ENCODE measurements at places on chromosomes 7 and 10.

DNA sequence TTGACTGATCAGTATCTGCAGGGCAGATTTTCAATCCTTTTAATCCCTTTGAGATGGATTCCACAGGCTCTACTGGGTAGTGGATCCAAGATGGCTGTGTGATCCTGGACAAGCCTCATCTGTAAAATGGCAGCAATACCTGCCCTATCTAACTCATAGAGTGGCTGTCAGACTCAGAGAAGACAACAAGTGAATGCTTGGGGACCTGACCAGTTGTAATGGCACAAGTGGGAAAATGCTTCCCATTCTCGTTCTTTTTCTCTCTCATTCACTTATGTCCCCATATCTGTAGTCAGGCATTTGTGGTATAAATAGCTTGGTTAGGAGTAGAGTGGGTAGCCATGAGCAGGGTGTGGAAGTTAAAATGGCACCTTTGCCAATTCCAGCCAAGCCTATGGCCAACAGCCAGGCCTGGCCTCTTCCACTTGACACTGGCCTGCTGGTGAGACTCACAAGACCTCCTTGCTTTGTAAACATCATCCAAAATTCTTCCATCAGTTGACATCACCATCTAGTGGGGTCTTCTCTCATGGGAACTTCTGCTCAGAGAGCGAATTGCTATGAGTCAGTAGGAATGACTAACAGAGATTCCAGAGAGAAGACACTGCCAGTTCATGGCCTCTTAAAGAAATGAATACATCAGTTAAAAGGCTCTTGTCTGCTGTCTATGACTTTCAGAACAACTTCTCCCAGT lies 150.1 kb downstream of the PLPP4 start:
- DNase-seq: no peak

DNA sequence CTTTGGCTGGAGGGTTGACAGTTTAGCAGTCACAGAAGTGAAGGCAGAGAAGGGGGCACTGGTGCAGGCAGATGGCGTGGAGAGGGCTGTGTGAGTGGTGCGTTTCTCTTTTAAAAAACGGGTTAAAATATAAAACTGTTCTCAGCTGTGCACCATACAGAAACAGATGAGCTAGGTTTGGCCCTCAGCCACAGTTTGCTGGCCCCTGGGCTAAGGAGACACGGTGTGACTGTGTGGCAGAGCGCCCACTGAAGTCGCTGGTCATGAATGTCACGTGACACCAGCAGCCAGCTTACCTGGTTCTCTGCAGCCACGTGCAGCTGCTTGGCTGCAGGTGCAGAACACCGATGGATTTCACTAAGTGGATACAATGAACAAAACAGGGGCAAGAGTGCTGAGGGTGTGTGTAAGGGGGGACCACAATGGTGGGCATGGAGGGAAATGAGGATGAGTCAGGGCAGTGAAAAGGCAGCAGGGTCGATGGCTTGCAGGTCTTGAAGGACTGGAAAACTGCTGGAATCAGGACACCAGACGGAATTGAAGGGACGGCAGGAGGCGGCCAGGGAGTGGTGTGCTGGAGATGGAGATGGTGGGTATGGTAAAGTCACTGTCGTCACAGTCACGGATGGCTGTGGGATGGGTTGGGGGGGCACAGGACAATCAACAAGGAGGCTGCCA lies 7.4 kb downstream of the ZNF746 start:
- DNase-seq: no peak

DNA sequence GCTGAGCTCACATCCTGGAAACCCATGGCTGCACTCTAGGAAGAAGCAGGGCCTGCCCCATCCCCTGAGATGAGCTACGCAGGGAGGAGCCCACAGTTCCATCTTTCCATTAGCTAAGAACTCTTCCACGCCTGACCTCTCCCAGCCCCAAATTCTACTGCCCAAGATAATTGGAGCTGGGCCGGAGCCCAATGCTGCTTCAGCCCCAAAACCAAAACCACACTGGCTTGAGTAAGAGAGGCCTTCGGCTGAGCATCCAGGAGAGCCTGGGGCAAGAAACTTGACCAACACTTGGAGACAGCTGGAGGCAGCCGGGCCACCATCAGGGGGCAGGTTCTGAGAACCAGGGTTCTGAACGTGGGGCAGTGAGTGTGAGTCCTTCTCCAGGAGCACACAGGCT lies 116.1 kb upstream of the ZMIZ1 start:
- no peak for DNase-seq

- DNase-seq: no peak
These were observed 52.2 kb downstream of the SEM1 start for GRCh38 chr7:96657347-96658021.

- no peak for DNase-seq
These were observed 4.4 kb upstream of the RFC2 start for GRCh38 chr7:74258639-74259038.

- no peak for DNase-seq
These were observed 171.4 kb downstream of the ARID5B start for GRCh38 chr10:62072901-62073300.
